ENCODE measurements at places on chromosomes 12 and 14. TPM values are rescaled to one million over a fixed set of nuclear protein-coding genes. Genes with fewer than 3 reads are reported as not detected.

ZNF385A gene
- 3.8 TPM for total RNA-seq

SERPINA1 gene
- total RNA-seq: 5.5 TPM

LRRC43 gene
- total RNA-seq: 0.70 TPM

KRT81 gene
- total RNA-seq: not detected

PROX2 gene
- total RNA-seq: not detected

RIN3 gene
- total RNA-seq: 13.6 TPM

NRIP2 gene
- 3.3 TPM for total RNA-seq

MMP17 gene
- 1.0 TPM for total RNA-seq

ST8SIA1 gene
- total RNA-seq: 1.8 TPM

TMEM119 gene
- 6.9 TPM for total RNA-seq

KDM5A gene
- 35.7 TPM for total RNA-seq

EMP1 gene
- total RNA-seq: 97.5 TPM

IL31 gene
- total RNA-seq: not detected

MANSC4 gene
- not detected for total RNA-seq

ENDOU gene
- total RNA-seq: not detected

C12orf54 gene
- not detected for total RNA-seq

A2M gene
- 296 TPM for total RNA-seq

CCT2 gene
- total RNA-seq: 85.7 TPM

USP44 gene
- total RNA-seq: 0.89 TPM

RPGRIP1 gene
- 0.34 TPM for total RNA-seq

TAS2R8 gene
- not detected for total RNA-seq

SIRT4 gene
- total RNA-seq: 4.5 TPM

TSPAN19 gene
- total RNA-seq: not detected

KERA gene
- not detected for total RNA-seq

CELA1 gene
- not detected for total RNA-seq

LIN7A gene
- 7.8 TPM for total RNA-seq

TTC9 gene
- total RNA-seq: 0.91 TPM

POMT2 gene
- total RNA-seq: 15.1 TPM

Measured in heart right ventricle (tissue), 16 donors.